ENCODE measurements at places on chromosomes 6 and 20.

- DNase-seq = no peak
Measured at GRCh38 chr6:87922196-87922946, 125.3 kb upstream of the SPACA1 start.

DNA sequence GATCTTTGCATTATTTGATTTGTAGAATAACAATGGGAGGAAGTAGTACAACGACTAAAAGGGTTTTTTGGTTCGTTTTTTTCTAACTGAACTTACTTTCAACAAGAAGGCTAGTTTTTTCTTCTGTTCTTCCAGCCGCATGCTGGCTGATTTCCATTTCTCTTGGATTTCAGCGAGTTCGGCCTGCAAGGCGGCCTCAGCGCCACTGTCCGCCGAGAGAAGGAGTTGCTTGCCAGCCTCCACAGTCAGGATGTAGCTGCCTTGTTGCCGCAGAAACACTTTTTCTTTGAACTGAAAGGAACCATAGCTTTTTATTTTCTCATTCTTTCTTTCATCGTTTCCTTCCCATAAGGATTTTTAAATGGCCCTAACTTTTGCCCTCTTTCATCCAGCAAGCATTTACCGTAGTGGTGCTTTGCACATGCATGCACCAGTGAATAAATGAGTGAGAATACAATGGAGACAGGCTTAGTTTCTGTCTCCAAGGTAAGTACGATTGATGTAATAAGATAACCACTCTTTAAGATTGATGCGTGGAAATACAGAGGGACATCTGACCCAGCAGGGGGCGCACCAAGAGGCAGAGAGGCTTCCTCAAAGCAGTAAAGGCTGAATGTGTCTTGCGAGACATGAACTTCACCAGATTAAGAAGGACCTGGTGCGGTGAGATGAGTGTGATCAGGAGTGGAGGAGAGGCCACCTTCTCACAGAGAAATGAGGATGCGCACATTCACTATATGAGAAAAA lies 398.8 kb downstream of the ESR1 start:
- DNase-seq = peak; percentile 30

GRCh38 chr20:58125726-58126125 lies 102.7 kb downstream of the ANKRD60 start:
- no peak for DNase-seq

DNA sequence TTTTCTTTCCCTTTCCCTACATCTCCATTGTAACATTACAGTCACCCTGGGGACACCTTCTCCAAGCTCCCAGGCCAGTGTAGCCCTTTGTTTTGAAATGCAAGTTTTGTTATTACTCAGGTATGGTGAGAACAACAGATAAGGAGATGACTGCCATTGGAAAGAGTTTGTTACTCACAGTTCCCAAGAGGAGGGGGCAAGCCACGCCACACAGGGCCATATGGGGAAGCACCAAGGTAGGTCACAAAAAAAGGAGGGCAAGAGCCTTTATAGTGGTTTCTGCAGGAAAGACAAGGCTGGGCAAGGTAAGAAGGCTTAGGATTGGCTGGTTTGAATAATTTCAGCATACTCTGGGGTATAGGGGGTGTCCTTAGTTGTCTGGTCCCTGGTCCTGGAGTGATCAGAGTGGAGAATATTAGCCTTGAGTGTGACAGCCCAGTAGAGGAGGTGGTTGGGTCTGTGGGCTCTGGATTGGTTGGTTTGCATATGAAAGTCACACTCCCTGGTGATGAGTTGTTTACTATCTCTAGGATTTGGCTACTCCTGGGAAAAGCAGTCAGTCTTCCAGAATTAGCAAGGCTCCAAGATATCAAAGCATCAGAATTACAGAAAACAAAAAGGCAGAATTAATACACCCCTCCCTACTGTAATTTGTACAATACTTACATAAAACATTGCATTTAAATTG lies 33.1 kb upstream of the SMLR1 start:
- no peak for DNase-seq
